Stimulated activated CD4-positive, alpha-beta T cell treated with anti-CD3 and anti-CD28 coated beads, Interleukin-1b, Interleukin-23, amount 100 ng/mL, for 48 hours (primary cell): ENCODE measurements at places on chromosomes 5 and 9.

DNA sequence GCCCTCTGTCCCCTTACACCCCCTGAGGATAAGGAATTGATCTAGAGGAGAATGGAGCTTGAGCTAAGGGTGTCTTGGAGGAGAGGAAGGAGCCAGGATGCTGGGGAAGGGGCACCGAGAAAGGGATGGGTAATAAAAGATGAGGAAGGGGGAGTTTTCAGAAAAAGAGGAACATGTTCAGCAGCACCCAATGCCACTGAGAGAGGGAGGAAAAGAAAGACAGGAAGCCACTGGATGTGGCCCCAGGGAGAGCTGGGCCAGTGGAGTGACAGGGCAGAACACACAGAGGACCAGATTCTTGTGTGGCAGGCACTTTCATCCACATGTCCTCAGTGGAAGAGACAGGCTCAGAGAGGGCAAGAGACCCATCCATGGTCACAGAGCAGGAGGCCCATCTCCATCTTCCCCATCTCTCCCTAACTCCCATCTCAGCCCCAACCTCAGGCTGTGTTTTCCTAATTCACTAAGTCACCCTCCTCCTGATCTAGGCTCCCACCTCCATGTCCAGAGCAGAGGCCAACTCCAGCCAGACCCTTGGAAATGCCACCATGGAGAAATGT lies 7.2 kb downstream of the PFN3 start:
- DNase-seq = no peak

DNA sequence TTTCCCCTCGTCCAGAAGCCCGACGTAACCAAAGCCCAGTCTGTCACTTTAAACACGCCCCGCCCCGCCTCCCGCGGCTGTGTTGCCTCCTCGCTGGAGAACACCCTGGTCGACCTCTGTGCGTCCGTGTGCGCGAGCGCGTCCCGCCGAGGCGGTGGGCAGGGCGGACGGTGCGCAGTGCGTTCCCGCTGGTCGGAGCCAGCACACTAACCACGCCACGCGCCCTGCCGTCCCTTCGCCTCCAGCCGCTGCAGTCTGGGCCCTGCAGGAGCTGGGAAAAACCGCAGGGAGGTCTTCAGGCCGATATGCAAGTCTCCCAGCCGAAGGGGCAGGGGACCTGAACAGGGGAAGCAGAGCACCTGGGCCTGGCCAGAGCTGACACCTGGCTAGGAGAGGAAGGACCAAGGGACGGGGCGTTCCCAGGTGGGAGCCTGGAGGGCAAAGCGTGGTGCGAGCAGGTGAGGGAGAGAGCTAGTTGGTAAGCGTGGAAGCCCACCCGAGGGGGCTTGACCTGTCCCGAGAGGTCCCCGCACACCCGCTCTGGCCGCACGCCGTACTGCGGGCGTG lies 1.3 kb upstream of the PHPT1 start:
- peak; percentile 86 for DNase-seq

DNA sequence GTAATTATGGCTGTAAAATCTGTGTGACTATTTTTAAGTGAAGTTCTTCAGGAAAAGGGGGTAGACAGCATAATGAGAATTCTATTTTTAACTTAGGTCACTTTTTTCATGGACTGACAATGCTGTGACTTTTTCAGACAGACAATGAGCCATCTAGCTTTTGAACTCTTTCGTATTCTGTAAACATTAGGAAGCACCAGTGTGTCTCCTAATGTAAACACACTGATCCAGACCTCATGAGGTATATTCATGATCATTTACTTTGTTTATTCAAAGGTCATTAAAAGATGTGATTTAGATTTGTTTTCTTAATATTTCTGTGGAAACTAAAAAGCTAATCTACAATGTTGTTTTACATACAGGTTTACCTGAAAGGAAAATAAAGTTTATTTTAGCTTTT lies 352.6 kb downstream of the ADGRV1 start:
- no peak for DNase-seq

DNA sequence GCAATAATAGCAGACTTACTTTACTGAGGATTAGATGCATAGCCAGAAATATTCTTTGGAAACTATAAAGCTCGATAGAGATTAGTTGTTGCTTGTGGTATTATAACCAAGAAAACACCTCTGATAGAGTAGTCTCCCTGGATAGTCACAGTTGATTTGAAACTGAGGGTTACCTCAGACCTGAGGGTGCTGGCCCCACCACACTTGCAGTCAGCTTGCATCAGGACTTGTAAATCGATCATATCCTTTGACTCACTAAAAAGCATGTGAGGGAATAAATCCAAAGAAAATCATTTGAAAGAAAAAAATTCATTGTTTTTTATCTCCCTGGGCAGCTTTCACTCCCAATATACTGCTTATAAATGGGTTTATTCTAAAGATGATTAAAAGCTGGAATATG lies 39.4 kb downstream of the GALNT12 start:
- DNase-seq = no peak

DNA sequence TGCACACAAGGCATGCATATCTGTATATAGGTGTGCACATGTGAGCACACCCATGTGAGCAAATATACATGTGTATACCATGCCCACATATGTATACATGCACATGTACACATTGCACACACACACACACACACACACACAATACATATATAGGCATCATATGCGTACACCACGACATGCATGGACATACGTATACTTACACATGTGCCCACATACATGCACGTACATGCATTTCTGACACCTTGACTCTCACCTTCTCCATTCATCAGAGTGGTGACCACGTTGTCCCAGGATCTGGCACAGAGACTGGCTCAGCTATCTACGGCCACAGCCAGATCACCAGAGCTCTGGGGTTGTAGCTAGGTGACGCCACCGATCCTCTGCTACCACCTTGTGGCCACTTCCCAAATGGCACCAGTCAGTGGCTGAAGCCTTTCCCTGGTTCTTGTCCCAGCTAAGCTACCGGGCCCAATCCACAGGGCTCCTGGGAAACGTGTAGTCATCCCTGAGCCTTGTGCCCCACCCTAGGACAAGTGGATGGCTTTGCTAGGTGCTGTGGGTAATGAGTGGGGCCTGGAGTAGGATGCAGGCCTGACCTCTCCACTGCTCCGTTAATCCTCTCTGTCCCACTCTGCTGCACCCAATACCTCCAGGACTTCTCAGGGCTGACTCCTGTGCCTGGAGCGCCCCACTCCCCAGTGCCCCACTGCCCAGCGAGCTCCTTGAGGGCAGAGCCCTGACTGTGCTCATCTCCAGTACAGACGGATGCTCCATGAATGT lies 194.4 kb downstream of the RGS3 start:
- DNase-seq = peak; percentile 81

DNA sequence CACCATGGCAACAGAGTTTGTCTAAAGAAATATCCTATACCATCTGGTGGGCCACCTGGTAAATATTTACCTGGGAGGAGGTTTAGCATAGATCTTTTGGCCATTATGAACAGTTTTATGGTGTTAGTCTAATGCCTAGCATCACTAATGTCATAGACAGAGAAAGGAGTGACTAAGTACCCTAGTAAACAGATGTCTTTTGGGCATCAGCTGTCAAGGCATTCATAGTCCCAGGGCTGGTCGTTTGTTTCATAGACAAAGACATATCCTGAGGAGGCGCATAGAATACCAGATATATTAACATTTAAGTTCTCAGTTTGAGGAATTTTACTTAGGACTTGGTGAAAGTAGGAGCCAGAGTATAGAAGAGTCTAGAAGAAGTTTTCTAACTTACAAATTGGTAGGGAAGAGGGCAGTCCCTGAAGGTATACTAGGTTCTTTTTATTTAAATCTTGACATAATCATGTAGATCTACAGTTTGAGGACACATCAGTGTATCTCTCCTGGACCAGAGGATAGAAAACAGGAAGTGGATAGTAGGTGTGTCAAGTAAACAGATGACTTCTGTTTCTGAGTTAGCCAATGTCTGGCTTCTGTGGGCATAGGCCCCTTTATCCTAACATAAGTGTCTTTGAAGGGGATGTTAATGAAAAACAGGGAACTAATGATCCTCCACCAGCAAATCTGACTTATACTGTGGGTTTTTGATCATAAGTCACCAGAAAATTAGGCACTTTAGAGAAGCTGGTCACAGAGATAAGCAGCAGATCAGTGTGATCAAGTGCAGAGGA lies 105.0 kb upstream of the PRSS3 start:
- no peak for DNase-seq
